ENCODE measurements at places on chromosomes 2 and 18.

DNA sequence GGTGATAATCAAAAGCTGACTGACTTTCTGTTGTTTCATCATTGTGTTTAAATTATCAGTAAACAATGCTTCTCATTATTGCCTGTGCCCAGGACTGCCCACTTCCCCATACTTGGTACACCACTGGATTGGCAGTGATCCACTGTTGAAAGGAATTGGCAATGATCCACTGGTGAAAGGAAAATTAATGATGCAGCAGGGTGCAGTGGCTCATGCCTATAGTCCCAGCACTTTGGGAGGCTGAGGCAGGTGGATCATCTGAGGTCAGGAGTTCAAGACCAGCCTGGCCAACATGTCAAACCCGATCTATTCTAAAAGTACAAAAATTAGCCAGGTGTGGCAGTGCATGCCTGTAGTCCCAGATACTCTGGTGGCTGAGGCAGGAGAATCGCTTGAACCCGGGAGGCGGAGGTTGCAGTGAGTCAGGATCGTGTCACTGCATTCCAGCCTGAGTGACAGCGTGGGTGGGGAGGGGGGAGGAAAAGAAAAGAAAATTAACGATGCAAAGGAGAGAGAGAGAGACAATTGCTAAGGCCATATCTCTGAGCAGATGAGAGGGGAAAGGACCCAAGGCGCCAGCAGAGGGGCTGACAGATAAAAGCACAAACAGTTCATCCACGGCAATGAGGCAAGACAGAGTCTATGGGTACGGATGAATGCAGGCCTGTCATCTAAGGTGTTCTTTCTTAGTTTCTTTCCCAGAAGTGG lies 10.2 kb upstream of the GTF2A1L start:
- no peak for DNase-seq

GRCh38 chr2:57181315-57182038 lies 865.1 kb upstream of the VRK2 start:
- DNase-seq, result no peak

- DNase-seq, result no peak
Measured at GRCh38 chr2:98816281-98816680, 85.3 kb upstream of the MGAT4A start.

GRCh38 chr2:105773568-105773967 lies 28.9 kb downstream of the NCK2 start:
- no peak for DNase-seq

GRCh38 chr2:138652378-138652777 lies 127.8 kb downstream of the NXPH2 start:
- DNase-seq, result no peak

DNA sequence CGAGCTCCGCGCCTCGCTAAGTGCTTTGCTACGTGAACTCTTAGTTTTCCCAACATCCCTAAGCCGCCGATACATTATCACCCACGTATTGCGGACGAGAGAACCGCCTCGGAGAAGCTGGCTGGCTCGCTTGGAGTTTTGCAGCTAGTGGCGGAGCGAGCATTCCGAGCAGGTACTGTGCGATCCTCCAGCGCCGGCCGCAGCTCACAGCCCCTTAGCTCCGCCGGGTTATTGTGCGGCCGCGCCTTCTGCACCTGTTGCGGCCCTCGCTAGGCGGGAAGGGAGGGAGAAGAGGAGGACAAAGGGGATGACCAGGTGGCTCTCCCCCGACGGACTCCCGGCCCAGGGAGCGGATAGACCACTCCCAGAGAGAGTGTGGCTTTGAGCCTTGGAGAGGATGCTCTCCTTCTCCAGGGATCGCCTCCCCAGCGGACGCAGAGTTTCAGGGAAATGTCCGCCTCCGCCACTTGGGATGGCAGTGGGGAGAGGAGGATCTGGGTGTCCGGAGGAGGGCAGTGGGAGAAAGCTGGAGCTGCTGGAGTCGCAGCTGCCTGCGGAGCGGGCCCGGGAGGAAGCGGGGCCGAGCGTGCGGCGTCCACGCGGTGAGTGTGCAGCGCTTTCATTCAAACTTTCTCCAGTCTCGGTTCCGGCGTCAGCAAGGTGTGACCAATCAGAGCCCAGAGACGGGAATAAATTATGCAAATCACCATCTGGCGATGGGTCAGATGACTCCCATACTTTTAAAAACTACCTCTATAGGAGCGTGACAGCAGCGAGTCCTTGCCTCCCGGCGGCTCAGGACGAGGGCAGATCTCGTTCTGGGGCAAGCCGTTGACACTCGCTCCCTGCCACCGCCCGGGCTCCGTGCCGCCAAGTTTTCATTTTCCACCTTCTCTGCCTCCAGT lies at the start of gene LIPG:
TSS of gene LIPG (plus strand) at position 769 of the 905 bp plus-strand sequence. CDS start 252 bp downstream, outside the sequence.
- DNase-seq, result no peak

GRCh38 chr2:25524507-25524906 lies 148.9 kb downstream of the DTNB start:
- DNase-seq, result no peak

DNA sequence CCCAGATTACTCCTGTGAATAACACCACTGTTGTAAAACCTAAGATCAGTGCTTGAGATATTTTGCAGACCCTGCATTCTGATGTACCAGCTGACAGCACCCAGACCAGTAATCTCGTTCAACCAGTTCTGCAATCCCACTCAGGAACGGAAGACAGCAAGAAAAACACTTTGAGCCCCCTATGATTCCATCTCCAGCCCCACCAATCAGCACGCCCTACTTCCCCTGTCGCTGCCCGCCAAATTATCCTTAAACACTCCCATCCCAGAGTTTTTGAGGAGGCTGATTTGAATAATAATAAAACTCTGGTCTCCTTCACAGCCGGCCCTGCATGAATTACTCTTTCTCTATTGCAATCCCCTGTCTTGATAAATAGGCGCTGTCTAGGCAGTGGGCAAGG lies 173.9 kb upstream of the CDH2 start:
- no peak for DNase-seq

DNA sequence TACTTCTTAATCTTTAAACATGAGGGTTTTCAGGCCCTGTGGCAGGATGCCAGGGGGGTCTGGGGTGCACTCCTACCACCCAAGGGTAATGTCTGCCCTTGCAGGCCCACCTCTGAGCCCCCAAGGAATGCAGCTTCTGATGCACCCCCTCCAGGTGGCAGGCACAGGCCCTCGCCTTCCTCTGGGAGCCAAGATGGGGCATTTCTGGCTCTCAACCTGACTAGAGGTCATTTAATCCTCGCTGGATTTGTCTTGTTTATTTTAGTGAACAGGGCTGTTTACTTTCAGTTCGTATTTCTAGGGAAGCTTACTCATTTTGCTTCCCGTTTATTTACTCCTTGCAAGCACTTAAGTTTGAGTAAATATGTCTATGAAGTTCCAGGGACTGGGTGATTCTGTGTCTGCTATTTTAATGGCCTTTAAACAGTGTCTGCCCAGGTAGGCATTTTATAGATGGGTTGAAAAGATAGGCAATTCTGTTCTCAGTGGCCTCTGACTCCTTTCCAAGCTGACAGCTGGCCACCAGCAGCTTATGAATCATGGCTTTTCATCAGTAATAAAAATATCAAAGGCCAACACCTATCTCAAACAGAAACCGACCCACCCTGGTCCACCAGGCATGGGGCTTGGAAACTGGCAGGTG lies 11.1 kb upstream of the DNPEP start:
- DNase-seq, result no peak

GRCh38 chr2:210459880-210460279 lies 16.7 kb downstream of the LANCL1 start:
- no peak for DNase-seq

DNA sequence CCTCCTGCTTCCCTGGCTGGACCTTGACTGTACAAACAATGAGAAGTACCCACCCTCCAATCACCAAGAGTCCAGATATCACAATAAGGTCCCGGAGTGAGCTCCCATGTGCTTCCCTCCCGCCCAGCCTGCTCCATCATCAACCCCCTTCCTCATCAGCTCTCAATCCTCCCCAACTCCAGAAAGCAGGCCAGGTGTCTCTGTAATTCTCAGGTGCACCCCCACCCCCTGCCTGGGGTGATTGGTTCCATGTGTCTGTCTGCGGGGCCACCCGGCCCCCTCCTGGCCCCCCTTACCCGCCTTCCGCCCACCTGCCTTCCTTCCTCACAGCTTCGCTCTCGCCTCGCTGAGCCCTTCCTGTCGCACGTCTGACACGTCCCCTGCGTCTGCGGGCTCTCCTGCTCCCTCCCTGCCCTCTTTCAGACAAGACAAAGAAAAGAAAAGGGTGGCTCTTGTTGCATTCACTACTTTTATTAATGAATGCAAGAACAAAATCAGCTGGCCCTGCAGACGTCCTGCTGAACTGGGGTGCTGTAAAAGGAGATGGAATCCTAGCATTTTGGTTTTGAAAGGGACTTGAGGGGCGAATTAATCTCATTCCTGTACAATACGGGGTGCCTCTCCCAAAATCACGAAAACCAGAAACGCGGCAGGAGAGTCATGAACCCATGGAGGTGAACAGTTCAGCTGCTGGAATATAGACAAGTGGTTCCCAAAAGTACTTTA lies 26.5 kb upstream of the IGFBP2 start:
- DNase-seq, result peak; percentile 30

GRCh38 chr2:72142570-72143440 lies 4.9 kb downstream of the CYP26B1 start:
- DNase-seq, result no peak

DNA sequence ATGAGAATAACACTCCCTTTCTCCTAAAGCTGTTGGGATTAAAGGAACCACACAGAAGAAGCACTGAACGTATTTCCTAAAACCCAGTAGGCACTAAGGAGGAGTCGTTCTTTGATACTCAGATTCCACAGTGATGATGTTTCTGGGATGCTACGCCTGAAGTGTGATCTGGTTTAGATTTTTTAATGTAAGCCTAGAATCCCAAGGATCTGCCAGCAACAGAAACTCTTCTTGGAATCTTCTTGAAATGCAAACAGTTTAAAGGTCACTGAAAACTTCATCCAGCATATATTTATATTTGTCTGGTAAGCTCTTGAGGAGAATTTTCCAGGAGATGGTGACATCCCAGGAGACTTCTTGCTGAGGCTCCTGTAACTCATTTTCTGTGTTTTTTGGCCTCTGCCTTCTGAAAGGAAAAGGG lies 247.6 kb upstream of the TRIB2 start:
- no peak for DNase-seq

- DNase-seq, result no peak
Measured at GRCh38 chr2:18910843-18911242, 321.5 kb upstream of the NT5C1B start.

GRCh38 chr2:149049142-149049541 lies 10.6 kb downstream of the LYPD6B start:
- DNase-seq, result no peak

GRCh38 chr2:98458207-98458606 lies 13.5 kb downstream of the INPP4A start:
- peak; percentile 39 for DNase-seq

DNA sequence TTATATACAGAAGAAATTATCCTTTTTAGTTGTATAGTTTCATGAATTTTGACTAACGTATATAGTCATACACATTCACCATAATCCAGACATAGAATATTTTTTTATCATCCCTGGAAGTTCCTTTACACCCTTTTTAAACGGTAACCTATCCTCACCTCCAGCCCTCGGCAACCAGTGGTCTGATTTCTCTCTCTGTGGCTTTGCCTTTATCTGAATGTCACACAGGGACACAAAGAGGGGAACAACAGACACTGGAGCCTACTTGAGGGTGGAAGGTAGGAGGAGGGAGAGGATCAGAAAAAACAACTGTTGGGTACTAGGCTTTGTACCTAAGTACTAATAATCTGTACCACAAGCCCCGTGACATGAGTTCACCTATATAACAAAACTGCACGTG lies 191.9 kb downstream of the MC4R start:
- DNase-seq, result no peak

DNA sequence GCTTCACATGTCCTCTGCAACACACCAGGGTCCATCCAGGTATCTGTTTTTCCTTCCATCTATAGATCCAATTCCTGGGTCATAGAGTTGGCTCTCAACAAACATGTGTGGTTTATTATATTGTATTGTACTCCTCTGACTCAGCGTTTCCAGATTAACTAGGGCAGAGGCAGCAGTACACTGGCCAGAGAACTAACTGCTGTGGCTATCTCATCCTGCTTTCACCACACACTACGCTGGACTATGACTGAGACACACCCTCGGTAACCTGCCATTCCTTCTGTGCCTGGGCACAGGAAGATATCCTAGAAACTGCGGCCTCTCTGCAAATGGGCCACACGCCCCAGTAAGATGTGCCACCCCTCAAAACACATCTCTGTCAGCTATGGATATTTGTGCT lies 159.8 kb upstream of the STK17B start:
- no peak for DNase-seq

GRCh38 chr2:68548396-68548795 lies 81.0 kb downstream of the APLF start:
- DNase-seq, result no peak

GRCh38 chr18:79609841-79610281 lies 69.7 kb upstream of the CTDP1 start:
- DNase-seq, result no peak

DNA sequence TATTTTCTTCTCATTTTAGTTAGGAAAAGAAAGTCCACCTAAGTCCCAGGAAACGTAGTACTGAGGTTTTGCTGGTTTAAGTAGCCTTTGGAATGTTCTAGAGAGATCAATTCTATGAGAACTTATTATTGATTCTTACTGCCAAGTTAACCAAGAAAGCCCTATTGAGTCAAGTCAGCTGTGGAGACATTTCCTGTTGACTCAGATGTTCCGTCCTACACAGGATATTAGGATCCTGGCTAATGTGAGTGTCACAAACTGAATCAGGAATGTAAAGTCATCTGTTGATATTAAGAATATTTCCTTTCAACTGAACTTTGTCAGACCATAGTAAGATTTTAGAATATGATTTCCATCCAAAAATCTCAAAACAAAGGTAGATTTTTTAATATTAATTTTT lies 654.3 kb downstream of the LRRTM4 start:
- DNase-seq, result no peak

DNA sequence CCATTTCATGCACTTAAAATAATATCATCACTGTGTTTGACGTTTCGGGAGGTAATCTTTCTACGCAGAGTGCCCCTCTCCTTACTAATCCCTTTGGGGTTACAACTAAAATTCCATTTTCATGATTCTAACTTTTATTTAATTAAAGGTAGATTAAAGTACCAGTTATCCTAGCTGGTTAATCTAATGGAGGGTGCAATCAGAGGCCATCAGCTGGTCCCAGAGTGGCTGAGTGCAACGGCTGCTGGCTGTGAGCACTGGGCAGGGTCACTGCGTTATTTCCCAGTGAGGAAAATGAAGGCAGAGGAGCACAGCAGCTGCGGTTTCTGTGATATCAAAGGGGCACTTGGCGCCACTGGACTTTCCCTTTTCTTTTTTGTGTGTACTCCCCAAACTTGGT lies 12.1 kb downstream of the SCYGR4 start:
- no peak for DNase-seq

GRCh38 chr2:24461685-24462084 lies 29.4 kb upstream of the NCOA1 start:
- DNase-seq, result no peak

- DNase-seq, result no peak
Measured at GRCh38 chr18:36766836-36767235, 62.0 kb downstream of the TPGS2 start.

GRCh38 chr2:149606251-149606811 lies 18.8 kb upstream of the MMADHC start:
- DNase-seq, result no peak
